ENCODE measurements at places on chromosomes 5 and 9.

GRCh38 chr5:88729084-88729828, 153.7 kb downstream of the MEF2C start:
- DNase-seq = peak; percentile 66

DNA sequence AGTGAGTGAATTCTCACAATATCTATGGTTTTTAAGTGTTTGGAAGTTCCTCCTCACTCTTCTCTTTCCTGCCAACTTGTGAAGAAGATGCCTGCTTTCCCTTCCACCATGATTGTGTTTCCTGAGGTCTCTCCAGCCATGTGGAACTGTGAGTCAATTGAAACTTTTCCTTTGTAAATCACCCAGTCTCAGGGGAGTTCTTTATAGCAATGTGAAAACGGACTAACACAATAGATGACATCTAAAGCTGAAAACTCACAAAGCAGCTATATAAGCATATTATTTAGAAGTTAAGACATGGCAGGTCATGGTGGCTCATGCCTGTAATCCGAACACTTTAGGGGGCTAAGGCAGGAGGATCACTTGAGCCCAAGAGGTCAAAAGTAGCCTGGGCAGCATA, 130.2 kb downstream of the ARRDC3 start:
- no peak for DNase-seq

GRCh38 chr5:143636931-143637528, 174.9 kb upstream of the HMHB1 start:
- DNase-seq = no peak

DNA sequence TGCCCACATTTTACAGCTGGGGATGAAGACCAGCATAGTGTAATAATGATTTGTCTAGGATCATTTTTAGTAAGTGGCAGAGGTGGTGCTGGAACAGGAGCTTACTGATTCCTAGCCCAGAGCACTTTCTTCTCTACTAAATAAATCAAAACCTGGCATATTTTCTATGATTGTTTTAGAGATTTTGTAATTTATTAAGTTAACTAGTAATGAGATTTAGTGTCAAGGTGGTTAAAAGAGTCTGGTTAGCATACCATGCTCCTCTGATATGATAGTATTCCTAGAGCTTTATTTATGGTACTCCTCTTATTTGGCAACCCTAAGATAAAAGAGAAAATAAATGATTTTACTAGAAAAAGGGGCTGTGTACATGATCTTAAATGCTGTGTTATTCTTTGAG, 604.0 kb downstream of the ISL1 start:
- no peak for DNase-seq

DNA sequence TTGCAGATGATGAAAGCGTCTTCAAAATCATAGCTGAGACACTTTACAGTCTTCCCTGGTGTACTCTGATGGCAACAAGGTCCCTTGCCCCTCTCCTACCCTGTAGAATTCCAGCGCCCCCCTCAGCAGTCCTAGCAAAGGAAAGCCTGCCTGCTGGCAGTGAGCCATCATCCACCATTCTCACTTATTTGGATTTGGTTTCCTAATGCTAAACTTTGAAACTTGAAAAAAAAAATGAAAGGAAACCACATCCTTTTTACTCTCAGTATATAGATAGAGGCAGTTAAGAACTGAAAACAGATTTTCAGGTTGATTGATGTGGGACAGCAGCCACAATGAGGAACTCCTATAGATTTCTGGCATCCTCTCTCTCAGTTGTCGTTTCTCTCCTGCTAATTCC, at the start of gene GZMA:
TSS of gene GZMA (plus strand) at position 299 of the 400 bp plus-strand sequence. CDS start at position 336, 37 bp downstream.
- DNase-seq = peak; percentile 70

- DNase-seq = no peak
These were observed 343.6 kb downstream of the CSNK1G3 start for GRCh38 chr5:123855609-123856008.

DNA sequence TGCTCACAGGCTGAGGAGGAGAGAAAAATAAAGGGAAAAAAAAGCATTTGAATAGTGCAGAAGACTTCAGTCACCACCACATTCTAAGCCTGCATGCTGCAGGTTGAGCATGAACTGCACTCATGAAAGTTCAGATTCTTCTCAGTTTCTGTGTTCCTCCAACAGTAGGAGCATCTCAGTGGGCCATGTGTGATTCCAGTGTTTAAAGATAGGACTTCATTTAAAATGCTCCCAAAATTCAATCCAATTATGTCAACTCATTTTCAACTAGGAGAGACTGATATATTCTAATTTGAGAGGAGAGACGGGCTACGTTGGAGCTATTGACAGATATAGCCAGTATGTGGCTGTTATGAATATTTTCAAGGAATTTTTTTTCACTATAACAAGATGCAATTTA, 186.8 kb downstream of the HCN1 start:
- DNase-seq = no peak

DNA sequence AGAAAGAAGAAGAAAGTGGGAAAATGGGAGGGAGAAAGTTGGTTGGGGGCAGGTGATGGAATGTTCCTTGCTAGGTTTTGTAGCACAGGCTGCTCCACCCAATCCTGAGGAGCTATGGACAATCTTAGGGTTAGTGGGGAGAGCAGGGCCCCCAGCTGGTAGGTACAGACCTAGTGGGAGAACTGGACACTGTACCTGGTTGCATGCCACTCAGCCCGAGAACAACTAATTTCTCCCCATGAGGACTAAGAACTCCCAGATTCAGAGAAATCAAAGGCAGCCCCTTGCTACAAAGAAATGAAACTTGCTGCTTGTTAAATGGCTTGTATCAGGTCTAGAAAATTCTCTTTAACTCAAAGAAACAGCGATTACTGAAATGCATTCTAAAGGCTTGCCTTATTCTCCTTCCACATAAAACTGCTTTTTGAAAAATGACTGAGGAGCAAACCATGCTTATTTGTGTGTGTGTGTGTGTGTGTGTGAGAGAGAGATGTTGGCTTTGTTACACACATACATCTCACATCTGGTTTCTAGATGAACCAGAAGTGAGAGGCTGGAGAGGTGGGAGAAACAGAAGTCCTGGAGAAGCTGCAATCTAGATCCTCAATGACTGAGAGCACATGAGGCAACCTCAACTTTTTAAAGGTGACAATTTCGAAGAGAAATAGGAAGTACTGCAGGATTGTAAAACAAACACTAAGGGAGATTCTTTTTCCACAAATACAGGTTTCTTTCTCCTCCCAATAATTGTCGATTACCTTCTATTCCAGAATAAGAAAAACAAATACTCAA, 28.9 kb downstream of the FYB1 start:
- no peak for DNase-seq

DNA sequence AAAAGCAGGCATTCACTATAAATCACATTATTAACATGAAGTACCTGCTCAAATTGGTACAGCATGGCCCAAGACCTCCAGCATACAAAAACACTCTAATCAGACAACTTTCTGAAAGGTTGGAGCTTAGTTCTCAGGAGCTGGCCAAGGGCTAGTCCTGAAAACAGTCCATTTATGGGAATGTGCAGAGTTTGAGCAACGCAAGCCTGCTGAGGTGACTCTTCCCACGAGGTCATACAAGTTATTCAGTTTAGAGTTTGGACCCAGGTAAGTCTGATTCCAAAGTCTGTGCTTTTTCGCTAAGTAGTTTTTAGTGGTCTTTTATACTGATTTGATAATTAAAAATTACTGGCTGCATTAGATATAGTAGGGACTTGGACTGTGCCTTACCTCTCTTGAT, 52.6 kb downstream of the AP3S1 start:
- no peak for DNase-seq

- DNase-seq = peak; percentile 61
These were observed 796 bp upstream of the PDLIM7 start for GRCh38 chr5:177498013-177498787.

DNA sequence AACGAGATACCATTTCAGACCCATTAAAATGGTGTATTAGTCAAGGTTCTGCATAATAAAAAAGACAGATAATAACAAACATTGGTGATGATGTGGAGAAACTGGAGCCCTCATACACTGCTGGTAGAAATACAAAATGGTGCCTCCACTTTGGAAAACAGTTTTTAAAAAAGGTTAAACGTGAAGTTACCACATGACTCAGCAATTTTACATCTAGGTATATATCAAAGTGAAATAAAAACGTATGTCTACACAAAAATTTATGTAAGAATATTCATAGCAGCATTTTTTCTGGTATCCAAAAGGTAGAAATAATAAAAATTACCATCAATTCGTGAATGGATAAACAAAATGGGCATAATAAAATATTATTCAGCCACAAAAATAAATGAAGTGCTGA, 519.8 kb downstream of the TLE4 start:
- DNase-seq = no peak

DNA sequence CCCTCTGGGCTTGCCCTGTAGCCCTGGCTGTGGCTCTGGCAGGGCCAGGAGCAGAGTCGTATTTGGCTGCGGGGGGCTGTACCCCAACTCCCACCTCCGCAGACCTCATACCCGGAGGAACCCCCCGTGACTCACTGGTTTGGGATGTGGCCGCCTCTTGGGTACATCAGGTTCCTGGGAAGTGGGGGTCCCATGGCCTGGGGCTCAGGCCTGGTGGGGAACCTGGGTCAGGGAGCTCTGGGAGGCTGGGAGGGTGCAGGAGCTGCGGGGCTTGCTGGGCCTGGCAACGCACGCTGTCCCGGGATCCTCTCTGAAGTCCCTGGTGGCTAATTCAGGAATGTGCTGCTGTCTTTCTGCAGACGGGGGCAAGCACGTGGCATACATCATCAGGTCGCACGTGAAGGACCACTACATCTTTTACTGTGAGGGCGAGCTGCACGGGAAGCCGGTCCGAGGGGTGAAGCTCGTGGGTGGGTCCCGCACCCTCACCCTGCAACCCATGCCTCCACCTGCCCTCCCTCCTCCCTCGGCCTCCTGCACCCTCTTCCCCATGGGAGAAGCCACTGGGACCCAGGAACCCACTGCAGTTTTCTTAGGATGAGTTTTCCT, 2.4 kb downstream of the LCN1 start:
- DNase-seq = peak; percentile 14

- DNase-seq = no peak
These were observed 6.9 kb upstream of the KIF2A start for GRCh38 chr5:62299101-62299500.

DNA sequence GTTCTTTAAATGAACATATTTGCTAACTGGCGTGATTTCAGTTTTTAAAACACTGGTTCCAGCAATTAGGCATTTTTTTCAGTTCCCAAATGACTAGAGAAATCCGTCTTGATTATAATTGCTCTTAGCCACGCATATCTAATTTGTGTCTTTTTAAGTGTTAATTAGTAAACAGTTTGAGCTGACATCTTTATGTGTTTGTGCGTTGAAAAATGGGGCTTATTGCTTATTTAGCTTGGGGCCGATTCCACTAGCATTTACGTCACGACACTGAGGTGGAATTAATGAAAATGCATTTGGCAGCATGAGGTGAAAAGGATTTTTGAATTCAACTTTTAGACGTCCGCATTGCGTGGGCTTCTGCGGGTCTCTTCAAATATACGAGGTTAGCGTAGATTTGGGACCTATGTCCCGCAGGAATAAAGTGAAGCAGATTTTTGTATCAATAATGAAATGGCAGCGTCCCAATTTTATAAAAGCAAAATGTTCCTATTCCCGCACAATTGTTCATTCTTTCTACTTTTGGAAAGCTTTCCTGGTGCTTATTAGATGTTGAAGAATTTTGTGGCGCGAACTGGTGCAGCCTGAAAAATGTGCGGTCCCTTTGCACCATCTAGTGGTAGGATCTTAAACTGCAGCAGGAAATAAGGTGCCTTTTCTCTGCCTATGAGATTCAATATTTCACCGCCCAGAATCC, 122.7 kb upstream of the LMX1B start:
- peak; percentile 66 for DNase-seq

GRCh38 chr5:34684281-34684979, 28.3 kb downstream of the RAI14 start:
- DNase-seq = no peak

DNA sequence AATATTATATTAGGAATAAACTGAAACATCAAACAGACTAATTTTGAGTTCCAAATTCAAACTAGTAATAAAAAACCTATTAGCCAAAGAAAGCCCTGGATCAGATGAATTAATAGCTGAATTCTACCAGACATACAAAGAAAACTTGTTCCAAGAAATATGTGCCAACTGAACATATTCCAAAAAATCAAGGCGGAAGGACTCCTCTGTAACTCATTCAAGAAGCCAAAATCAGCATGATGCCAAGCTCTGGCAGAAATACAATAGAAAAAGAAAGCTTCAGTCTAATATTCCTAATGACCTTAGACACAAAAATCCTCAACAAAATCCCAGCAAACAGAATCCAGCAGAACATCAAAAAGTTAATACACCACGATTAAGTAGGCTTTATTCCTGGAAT, 619.1 kb upstream of the COX7C start:
- no peak for DNase-seq

GRCh38 chr5:6328173-6328572, 50.2 kb downstream of the MED10 start:
- peak; percentile 65 for DNase-seq

DNA sequence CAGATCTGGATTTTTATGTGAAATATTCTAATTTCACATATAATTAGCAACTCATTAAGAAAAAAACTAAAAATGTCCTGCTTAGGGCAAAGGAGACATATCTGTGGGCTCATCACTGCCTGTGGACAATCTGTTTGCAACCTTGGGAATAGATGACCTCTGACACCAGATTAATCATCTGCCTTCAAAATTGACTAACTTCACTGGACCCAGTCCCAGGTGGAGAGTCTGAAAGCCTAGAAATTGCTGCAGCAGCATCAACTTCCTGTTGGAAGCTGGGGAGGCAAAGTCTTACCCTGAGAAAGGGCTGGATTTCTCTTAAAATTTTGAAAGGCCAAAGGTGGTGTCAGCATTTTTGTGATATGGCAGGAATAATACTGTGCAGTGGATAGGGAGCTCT, 76.3 kb upstream of the TNC start:
- no peak for DNase-seq

DNA sequence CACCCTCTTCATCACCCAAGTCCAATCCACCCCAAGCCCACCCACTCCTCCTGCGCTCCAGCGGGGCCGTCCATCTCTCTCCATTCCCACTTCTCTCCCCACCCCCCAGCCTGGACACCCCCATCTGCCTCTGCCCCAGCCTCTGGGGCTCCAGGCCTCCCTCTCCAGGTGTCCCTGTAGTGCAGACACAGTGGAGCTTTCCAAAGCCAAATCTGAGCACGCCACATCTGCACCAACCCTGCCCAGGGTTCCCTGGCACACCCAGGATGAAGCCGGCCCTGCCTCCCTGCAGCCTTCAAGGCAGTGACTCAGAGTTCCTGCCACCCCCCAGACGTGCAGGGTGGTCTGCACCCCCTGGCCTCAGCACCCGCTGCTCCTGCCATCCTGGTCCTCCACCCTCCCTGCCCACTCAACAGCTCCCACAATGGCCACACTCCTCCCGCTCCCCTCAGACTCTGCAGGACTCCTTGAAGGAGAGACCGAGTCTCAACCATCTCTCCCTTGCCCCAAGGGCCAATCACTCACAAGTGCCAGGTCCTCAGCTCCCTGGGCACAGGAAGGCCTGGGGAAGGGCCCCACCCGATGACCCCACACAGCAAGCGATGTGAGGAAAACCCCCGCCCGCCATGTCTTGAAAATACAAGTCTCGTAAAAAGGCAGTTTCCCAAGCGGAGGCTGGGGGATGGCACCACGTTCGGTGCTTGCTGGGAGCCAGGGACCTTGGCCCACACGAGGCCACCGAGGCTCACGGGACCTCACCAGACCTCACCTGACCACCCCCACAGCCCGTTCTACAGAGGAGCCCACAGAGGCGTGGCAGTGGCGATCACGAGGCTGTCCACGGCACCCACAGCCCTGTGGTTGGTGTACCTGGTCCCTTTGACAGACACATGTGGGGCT, 22.2 kb downstream of the VAV2 start:
- DNase-seq = no peak

GRCh38 chr5:29942089-29942488, 1251.4 kb upstream of the CDH6 start:
- no peak for DNase-seq
